ENCODE measurements at places on chromosomes 2 and 18.

- DNase-seq: no peak
These were observed 238.8 kb downstream of the SLC8A1 start for GRCh38 chr2:40213071-40213470.

GRCh38 chr2:43572244-43572643 lies 23.6 kb downstream of the THADA start:
- no peak for DNase-seq

GRCh38 chr2:241901018-241901380 lies 31.5 kb downstream of the RTP5 start:
- DNase-seq: no peak

DNA sequence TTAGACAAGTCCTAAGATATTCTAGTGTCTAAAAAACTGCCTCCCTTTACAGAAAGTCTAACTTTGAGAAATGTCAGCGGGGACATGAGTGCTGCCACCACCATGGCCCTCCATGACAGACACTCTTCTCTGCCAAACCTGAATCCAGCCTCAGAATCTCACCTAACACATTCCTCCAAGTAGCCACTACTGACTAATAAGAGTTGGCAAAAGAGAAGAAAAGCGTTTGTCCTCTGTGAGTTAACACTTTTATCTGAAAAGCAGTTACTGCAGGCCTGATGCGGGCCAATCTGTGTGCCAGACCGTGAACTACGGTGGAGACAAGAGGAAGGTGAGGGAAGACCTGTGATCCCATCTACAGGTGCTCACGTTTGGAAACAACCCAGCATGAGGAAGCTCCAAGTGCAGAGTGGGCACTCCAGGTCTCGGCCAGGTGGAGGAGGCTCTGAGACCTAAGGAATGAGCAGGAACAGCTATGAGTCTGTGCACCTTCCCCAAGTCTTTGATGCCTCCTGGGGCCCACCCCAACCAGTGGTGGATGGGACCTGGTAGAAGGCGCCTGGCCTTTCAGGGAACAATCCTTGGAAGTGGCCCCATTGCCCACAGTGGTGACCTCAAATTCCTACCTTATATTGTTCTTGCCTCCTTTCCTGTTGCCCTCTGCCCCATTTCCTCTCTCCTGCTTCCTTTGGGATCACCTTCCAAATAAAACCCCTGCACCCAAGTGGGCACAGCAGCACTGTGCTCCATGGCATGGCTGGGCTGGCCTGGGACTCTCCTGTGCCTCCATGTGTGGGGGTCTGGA lies 91.6 kb downstream of the BIN1 start:
- no peak for DNase-seq
